CD4-positive, alpha-beta T cell treated with Interleukin-17A for 1 hour (primary cell): ENCODE measurements at places on chromosomes 12 and 14.

- DNase-seq, result no peak
Observed at GRCh38 chr14:101030586-101030985, 127.1 kb upstream of the RTL1 start.

DNA sequence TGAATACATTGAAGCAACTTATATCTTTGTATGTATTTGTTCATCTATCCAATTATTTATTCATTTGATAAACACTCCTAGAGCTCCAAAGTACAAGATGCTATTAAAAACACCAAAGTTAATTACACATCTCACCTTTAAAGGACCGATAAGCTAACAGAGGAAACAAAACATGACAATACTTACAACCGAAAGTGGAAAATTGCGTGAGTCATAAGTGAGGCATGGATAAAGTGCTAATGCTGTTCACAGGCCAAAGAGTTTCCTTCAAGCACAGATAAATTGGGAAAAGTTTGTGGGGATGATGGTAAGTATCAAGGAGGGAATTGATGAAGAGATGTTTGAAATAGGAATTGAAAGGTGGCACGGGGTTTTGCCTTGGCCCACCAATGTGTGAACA, 172.8 kb upstream of the KITLG start:
- no peak for DNase-seq

- peak; percentile 19 for DNase-seq
Observed at GRCh38 chr12:68157380-68157779, 2.2 kb downstream of the IFNG start.

DNA sequence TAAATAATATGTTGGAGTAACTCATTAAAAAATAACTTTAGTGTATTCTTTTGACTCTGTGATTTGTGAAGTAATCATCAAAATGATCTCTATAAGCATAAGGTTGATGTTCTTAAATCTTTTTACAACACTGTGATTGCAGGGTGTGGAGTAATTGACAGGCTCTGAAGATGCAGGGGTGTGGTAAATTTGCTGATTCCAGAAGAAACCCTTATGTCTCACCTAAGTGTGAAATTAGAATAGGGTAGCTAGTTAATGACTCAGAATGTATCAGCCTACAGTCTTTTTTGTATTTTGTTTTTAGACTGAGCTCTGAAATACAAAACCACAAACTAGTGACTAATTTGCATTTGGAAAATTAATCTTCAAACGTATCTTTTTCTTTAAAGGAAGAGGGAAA, 5.9 kb downstream of the PRPF39 start:
- peak; percentile 22 for DNase-seq

DNA sequence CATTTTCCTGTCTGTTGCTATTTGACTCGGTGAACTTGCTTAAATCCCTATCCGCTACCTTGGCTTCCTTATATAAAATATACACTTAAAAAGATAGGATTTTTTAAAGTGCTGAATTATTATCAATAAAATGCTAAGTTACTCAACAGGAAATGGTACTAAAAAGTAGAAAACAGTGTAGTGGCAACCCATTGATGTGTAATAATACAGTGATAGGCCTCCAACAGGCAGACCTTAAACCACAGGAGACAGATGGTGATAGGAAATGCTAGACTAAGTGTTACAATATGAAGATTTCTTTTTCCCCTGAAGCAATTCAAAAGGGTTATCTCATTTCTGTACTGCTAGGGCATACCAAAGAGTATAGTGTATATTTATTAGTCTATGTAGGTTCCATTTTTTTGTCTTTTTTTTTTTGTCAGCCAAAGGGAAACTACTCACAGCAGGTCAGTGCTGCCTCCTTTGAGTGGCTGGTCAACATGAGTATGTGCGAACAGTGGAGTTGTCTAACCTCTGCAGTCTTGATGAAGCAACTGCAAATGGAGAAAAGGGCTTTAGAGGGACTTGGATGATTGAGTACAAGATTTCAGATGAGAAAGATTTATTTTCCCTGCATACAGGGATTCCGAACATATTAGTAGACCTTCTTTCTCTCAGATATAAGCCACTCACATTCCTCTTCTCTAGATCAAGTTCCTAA, 183.8 kb downstream of the ACSS3 start:
- no peak for DNase-seq

DNA sequence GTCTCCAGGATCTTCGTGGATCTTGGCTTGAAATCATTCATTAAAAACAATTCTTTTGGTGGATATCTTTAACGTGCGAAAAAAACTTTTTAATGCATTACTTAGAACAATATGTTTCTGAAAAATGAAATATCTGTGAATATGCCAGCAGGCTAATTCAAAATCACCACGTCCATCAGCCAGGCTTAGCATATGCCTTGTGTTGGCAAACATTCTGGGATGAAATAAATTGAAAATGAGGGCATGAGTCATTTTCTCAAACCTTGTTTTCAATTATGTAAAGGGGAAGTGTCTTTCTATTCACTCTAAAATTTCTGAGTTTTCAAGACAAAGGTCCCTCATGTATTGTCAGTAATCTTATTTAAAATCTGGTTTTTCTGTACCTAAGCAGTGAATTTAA, 393.9 kb downstream of the PAWR start:
- DNase-seq, result no peak

- no peak for DNase-seq
Observed at GRCh38 chr12:70268972-70269371, 25.7 kb downstream of the CNOT2 start.

DNA sequence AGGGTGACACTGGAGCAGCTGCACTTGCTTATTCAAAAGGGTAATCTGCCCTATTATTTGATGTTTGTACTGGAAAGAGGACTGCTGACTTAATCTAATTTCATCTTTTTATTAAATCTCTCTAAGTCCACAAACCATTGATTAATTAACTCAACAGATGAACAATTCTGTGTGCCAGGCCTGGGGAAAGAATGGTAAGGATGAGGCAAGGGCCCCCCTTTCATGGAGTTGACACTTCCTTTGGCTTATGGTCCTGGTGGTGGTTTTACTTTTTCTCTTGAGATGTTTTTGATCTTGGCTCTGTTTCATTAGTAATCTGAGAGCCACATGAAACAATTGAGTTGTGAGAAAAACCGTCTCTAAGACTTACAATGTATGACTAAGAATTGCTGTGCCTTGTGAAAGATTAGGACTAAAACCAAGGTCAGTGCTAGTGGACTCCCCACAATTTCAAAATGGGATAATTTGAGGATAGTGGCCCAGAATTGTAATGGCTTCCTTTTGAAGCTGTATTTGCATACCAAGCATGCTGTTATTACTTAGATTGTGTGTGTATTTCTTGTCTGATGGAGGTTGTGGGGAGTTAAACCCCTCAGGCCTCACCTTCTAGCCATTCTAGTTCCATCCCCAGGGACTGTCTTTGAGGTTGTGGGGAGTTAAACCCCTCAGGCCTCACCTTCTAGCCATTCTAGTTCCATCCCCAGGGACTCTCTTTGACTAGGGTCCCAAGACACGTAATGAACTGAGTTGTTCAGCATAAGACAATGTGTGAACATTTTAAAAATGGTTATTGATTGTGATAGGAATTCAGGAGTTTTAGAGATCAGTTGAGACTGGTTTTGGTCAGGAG, 52.5 kb upstream of the EVL start:
- DNase-seq, result no peak

DNA sequence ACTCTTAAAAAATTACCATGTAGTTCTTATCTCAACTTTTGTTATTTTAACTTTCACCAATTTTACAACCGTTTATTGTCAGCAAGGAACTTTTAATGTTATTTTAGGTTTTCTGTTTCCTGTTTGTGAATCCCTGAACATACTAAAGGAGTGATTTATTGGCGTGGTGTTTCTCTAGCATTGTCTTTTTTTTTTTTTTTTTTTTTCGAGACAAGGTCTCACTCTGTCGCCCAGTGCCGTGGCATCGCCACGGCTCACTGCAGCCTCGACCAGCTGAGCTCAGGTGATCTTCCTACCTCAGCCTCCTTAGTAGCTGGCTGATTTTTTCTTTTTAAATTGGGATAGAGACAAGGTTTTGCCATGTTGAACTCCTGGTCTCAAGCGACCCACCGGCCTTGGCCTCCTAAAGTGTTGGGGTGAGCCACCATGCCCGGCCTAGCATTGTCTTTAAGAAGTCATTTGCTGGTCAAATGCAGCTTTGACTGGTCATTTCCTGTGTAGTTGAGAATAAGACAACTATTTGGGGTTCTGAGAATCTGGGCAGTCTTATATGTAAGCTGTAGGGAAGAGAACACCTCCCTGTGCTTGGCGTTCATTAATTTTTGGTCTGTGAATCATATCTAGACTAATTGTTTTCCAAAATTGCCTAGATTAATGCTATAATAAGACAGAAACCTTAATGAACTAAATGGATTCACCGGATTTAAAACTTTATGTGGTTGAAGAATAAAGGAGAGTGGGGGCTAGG, 2.1 kb downstream of the WASHC4 start:
- DNase-seq, result no peak

GRCh38 chr14:36207500-36207899, 31.0 kb upstream of the PTCSC3 start:
- DNase-seq, result no peak

GRCh38 chr12:10214136-10214894, 1.6 kb downstream of the GABARAPL1 start:
- no peak for DNase-seq

- DNase-seq, result no peak
Observed at GRCh38 chr14:75439989-75440388, 12.2 kb downstream of the JDP2 start.

- DNase-seq, result peak; percentile 93
Observed at GRCh38 chr14:50062438-50063085, 53.8 kb downstream of the VCPKMT start.

- DNase-seq, result no peak
Observed at GRCh38 chr12:64083285-64084210, 138.5 kb downstream of the KICS2 start.

DNA sequence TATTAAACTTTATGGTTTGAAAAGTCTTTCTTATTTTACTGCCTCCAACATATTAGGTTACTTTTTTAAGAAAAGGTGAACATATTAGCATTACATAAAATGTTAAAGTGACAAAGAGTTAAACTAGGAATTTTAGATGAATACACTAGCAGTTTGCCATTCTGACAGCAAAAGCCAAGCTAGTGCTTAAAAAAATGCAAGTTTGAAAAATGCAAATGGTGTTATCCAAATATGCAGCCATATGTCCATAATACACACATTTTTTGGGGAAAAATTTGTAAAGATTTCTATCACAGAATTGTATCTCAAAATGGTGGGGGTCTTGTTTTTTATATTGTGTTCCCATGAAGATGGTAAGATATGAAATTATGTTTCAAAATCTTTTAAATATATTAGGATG, 466.1 kb downstream of the FOXG1 start:
- no peak for DNase-seq

GRCh38 chr12:96486751-96487613, 2.4 kb upstream of the CFAP54 start:
- DNase-seq, result no peak

GRCh38 chr14:104603711-104604401, 716 bp downstream of the TMEM179 start:
- DNase-seq, result no peak

DNA sequence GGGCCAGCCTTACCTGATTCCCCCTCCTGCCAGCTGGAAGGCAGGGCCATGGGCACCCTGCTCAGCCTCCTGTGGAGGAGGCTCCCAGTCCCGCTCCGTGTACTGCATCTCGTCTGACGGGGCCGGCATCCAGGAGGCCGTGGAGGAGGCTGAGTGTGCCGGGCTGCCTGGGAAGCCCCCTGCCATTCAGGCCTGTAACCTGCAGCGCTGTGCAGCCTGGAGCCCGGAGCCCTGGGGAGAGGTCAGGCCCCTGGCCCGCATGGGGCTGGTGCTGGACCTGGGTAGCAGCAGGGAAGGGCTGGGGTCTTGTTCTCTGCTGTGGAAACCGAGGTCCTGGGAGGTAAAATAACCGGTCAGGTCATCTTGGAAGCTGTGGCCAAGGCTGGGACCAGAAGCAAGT, 16.4 kb downstream of the PAPLN start:
- no peak for DNase-seq

- no peak for DNase-seq
Observed at GRCh38 chr12:97637770-97638169, 175.2 kb downstream of the RMST start.

DNA sequence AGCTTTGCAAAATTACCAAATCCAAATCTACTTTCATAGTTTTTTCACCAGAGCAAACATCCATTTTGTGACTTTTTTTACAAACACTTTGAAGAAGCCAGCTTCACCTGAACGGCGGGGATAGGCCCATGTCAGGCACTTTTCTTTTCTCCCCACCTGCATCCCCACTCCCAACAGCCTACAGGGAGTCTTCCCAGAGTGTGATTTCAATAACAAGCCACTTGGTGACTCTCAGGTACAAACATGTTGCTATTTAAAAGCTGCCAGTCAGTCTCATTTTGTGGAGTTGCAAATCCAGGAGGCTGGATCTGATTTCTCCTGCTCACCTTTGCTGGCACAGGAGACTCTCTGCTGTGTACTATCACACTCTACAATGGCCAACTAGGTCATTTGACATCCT, 285.5 kb downstream of the KCNH5 start:
- DNase-seq, result no peak

- no peak for DNase-seq
Observed at GRCh38 chr14:21915826-21916225, 242.2 kb upstream of the OR4E1 start.

DNA sequence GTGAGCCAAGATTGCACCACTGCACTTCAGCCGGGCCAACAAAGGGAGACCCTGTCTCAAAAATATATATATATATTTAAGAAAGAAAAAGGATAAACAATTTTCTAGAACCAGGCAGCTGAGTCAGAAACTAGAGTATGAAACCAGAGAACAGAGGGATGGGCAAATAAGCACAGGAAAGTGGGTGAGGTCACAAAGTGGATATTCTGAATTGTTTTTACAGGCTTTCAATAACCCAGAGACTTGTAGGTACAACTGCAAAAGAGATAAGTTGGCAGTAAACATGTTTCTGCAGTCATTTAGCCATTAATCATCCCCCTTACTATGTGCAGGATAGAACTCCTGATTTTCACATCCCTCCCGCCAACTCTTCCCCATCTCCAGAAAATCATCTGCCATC, 94.2 kb downstream of the BTG1 start:
- DNase-seq, result no peak

- DNase-seq, result no peak
Observed at GRCh38 chr14:46951103-46951502, 299.5 kb upstream of the RPL10L start.

DNA sequence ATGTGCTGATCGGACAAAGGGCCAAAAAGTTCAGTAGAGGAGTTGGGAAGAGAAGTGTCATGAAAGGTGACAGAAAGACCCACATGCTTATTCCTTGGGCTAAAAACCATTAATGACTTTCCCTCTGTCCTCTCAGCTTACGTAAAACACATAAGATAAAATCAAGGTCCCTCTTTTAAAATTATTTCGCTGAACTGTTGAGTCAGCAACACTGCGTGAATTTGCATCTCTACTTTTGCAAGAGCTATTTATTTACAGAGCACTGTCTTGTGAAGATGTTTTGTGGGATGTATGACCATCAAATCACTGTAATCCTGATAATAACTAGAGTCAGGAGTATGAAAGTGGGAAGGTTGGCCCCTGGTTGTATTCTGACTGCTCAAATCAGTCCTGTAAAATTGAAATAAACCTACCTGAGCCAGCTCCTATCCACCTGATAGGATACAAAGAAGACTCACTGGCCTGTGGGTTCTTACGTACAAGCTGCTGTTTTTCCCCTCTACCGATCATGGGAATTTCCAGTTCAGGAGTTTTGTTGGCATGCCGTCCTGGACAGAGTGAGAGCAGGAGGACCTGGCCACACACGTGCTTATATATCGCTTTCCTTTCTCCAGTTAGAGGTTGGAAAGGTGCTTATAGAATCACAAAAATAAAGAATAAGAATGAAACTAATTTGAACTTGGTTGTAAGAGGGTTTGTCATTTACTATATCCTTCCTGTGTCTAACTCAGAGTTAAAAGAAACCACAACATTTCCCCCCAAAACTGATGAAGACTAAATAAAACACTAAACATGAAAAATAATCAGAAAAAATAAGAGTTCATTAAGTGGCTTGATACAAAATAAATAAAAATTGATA, 42.9 kb downstream of the IFNG-AS1 start:
- peak; percentile 38 for DNase-seq
